Activated naive CD8-positive, alpha-beta T cell treated with anti-CD3 and anti-CD28 coated beads for 36 hours (primary cell): ENCODE measurements at places on chromosomes 11 and 22. TPM values are rescaled to one million over a fixed set of nuclear protein-coding genes. Genes with fewer than 3 reads are reported as not detected.

SLC15A3 gene
- total RNA-seq = 6.9 TPM

GRK2 gene
- 211 TPM for total RNA-seq

DNA sequence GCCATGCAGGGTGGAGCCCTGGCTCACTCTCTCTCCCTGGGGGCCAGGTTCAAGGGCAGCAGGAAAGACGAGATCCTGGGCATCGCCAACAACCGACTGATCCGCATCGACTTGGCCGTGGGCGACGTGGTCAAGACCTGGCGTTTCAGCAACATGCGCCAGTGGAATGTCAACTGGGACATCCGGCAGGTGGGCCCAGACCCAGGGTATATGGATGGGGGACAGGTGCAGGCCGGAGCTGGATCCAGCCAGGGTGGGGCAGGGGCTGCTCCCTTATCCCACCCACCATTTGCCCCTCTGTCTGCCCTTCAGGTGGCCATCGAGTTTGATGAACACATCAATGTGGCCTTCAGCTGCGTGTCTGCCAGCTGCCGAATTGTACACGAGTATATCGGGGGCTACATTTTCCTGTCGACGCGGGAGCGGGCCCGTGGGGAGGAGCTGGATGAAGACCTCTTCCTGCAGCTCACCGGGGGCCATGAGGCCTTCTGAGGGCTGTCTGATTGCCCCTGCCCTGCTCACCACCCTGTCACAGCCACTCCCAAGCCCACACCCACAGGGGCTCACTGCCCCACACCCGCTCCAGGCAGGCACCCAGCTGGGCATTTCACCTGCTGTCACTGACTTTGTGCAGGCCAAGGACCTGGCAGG lies 2.9 kb downstream of the TRPT1 start:
- DNase-seq = no peak

GRCh38 chr11:128790196-128790595 lies 76.9 kb downstream of the KCNJ1 start:
- DNase-seq = no peak

GRCh38 chr22:31881200-31881599 lies 63.1 kb upstream of the YWHAH start:
- DNase-seq = no peak

GRCh38 chr11:134046681-134047449 lies 22.0 kb upstream of the JAM3 start:
- no peak for DNase-seq

DNA sequence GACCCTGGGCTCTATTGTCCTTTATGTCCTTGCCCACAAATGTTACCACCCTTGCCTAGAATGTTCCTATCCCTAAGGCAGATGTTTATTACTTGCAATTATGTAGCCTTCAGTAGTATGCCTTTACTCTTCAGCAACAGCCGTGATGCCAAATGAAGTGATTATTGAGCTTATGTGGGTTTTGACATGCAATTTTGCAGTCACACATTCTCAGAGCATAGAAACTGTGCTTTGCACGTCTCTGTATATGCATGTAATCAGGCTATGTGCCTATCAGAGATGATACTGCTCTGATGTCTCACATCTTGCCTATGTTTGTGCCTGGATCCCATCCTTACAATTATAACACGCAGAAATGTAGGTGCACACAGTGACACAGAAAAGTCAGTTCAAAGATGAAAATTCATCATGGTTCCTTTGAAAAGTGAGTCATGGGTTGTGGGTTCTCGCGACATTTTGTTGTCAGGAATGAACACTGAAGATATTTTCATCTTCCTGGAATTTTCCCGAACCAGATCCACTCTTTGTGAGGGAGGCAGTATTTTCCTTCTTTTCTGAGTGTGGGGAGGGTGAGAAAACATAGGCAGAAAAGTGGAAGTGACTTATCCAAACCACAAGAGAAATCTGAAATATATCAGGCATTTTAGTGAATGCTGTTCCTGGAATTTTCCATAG lies 81.1 kb downstream of the BMAL1 start:
- DNase-seq = no peak

- no peak for DNase-seq
Observed at GRCh38 chr11:68398995-68399851, 61.3 kb upstream of the PPP6R3 start.

DNA sequence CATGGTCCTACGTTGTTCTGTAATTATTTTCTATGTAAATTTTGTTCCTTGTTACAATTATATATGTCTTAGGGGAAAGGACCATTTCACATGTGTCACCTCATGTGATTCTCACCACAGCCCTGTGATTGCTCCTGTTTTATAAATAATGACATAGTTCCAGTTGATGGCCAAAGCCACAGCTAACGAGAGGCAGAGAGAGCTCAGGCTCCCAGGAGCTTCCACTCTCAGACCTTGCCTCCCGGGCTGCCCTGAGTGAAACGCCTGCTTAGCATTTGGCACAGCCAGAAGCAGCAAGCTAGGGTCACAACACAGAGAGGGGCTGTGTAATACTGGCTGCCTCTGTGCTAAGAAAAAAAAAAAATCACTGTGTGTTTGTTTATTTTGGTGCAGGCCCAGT lies 5.9 kb downstream of the TMEM121B start:
- no peak for DNase-seq
